AG08396 (cell line): ENCODE measurements at places on chromosomes 16 and 17.

- DNase-seq = no peak
These were observed 27.1 kb upstream of the GCSH start for GRCh38 chr16:81123092-81123852.

- no peak for DNase-seq
These were observed 62.7 kb downstream of the RBFOX3 start for GRCh38 chr17:79548116-79548515.

DNA sequence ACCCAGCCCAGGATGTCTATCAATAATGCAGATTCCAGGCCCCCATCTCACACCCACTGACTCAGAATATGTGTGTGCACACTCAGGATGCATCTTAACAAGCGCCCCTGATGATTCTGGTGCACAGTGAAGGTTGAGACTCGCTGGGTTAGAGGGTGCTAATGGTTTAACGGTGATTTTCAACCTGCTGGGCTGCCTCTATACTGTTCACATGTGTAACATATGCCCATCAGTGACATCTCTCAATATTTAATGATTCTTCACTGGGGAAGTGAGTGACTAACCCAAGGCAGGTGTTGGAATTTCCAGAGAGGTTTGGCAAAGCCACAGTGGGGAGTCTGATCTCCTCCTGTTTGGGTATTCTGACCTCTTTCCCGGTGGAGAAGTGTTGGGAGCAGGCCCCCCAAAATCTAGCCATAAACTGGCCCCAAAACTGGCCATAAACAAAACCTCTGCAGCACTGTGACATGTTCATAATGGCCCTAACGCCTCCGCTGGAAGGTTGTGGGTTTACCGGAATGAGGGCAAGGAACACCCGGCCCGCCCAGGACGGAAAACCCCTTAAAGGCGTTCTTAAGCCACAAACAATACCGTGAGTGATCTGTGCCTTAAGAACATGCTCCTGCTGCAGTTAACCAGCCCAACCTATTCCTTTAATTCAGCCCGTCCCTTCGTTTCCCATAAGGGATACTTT lies 4.1 kb upstream of the DOC2B start:
- no peak for DNase-seq

DNA sequence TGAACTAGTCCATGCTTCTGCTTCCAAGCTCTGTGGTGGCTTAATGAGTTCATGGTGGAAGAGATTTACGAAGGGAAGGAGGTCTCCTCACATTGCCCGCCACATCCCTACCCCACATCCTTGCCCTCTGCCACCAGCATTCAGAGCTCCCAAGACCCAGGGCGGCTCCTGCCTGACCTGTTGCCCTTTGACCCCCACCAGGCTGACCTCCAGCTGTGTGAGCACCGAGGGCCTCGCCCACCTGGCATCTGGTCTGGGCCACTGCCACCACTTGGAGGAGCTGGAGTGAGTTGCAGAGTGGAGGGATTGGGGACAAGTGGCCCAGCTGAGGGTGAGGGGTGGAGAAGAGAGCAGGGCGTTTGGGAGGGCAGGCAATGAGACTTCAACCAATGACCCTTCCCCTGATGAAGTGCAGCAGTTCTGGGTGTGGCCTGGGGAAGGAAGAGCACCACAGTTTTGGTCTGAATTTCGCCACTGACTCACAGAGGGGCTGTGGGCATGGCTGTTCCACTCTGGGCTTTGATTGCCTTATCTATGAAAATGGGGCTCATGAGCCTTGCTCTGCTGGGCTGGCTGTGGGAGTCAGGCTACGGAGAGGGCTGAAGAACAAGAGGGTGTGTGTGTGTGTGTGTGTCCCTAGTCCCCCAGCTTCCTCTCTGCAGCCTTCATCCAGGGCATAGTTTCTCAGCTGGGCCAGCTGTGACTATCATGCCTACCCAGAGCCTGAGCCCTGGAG lies 22.6 kb upstream of the CPNE2 start:
- no peak for DNase-seq

DNA sequence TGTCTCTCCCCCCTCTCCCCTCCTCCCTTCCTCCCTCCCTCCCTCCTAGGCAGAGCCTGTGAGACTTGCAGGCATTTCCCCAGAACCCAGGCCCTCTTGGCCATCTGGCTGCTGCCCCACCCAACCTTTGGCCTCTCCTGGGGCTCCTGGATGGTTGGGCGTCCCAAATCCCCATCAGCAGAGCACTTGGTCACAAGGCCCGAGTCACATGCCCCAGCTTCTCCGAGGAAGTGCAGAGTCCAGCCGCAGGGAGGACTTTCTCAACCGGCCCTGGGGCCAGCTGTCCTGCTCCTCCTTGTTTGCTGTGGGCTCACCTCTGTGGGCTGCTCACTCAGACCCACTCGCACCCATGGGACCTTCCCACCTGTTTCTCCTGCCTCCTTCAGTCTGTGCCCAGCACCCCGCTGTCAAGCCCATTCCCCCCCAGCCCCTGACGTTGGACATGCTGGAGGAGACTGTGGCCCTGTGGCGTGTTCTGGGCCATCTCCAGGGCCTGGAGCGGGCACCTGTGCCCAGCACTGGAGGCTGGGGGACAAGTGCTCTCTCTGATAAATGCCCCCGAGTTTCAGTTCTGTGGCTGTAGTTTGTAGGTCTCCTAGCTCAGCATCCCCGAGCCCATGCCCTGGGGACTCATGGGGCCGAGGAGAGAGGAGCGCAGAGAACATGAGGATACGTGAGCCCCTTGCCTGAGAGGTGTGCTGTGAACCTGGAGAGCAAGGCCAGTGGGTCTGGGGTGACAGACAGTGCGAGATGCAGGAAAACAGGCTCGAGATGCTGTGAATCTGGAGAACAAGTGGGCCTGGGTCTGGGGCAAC lies 42.3 kb upstream of the ZNF750 start:
- no peak for DNase-seq

DNA sequence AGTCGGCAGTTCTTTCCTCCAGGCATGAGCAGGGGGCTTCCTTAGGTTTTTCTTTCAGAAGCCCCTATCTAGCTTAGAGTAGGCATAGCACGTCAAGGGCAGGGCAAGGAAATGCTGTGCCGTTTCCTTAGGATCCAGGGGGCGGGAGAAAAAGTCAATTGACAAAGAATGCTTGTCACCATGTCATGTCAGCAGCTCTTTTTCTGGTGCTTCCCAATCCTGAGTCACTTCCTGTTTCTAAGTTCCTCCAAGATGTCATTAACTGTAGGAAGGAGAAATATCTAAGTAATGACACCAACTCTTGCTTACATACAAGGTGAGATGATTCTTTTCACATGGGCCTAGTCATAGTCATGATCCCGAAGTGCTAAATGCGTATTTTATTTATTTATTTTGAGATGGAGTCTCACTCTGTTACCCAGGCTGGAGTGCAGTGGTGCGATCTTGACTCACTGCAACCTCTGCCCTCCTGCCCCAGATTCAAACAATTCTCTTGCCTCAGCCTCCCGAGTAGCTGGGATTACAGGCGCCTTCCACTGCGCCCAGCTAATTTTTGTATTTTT lies 35.2 kb downstream of the GJC1 start:
- DNase-seq = peak; percentile 61
